ENCODE measurements at places on chromosomes 2 and 18.

- DNase-seq: no peak
Observed at GRCh38 chr2:207332480-207333212, 166.9 kb upstream of the KLF7 start.

DNA sequence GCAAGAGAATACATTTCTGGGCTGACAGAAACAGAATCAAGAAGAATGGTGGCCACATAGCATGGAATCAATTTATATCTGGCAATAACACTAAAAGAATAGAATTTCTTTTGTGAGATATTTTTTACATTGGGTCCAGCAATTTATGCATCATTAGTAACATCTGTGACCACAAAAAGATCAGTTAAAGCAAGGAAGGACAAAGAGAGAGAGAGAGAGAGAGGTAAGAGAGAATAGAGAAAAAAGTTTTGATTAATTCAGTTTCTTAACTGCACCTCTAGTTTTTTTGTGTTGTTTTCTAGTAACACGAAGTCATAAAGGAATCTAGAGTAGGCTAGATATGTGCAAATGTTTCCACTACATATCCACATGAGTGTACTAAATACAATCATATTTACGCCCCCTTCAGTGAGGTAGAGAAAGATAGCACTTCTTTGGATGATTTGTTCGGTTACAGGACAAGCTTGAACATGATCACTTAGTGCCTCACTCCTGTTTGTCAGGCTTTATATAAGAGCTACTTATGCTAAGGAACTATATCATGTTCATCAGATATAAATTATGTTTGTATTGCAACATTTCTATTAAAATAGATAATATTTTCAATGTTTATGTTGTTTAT lies 247.4 kb upstream of the COL3A1 start:
- no peak for DNase-seq

DNA sequence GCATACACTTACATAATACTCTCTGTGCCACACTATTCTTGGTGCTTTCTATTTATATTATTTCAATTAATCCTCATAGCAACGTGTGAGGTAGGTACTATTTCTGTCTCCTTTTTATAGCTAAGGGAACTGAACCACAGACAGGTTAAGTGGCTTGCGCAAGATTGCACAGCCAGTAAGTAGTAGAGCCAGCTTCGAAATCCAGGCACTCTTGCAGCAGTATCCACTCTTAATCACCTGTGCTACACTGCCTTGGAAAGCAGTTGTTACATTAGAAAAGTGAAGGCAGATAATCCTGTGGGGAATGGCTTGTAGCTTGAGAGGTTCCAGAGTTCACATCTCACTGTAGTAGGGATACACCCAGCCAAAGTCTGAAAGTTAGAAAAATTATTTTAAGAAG lies 198.3 kb downstream of the LDLRAD4 start:
- DNase-seq: no peak

DNA sequence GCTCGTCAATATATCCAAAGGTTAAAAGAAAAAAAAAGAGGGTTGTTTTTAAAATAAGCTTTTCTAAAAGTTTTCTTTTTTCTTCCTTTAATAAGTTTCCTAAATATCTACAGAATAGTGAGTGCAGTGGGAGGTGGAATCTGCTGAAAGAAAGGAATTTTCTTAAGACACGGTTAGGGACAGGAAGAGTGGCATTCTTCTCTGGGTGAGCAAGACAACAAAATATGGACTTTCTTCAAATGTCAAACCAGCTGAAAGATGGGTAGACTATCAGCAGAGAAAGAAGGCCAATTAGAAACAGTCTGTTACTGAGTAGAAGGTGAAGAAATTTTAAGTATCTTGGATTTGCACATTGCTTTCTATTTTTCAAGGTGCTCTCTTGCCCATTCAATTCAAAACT lies 222.7 kb upstream of the PIK3C3 start:
- no peak for DNase-seq

DNA sequence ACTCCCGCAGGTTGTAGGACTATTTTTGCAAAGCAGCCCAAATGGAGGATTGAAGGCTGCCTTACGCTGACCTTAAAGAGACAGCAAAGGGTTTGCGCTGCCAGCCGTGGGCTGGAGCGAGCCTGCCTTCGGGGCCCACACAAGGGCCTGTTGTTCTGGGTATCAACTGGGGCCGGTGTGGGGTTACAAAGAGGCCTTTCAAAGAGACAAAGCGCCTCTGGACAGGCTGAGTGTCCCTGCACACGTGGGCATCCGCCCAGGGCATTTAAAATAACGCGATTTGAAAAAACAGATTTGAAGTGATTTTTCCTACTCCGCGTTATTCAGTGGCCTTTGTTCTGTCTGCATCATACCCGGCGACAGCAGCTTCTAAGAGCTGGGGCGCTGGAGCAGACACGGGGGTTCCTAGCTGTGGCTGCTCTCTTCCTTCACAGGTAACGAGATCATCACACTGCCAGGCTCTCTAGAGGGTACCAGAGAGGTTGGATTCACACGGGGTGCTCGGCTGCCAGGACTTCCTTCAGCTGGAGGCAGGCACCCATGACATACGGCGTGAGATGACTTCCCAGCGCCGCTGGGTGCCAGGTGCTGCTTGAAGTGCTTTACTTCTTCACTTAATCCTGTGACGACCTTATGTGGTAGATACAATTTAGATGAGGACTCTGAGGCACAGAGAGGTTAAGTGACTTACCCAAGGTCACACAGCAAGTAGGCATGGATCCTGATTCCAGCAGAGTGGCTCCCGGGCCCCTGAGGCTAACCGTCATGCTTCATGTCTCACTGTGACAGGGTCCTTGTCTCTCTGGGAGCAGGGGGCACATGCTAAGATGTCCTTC lies 32.2 kb downstream of the MAL start:
- DNase-seq: peak; percentile 5

- DNase-seq: no peak
Observed at GRCh38 chr2:69983392-69983966, 22.0 kb upstream of the ASPRV1 start.

DNA sequence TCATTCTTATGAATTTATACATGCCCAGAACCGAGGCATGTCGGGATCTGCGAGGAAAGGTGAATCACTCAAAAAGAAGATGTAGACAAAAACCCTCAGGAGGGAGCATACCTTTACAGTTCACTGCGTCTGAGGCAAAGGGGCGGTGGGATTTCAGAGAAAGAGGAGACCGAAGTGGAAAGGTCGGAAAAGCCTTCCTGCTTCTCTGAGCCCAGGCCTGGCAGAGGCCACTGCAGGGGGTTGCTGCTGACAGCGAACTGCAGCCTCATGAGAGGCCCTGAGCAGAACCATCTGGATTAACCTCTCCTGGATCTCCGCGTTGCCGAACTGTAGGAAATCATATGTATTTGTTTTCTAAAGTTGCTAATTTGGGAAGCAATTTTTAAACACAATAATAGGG lies 713.1 kb upstream of the SOX11 start:
- DNase-seq: no peak

DNA sequence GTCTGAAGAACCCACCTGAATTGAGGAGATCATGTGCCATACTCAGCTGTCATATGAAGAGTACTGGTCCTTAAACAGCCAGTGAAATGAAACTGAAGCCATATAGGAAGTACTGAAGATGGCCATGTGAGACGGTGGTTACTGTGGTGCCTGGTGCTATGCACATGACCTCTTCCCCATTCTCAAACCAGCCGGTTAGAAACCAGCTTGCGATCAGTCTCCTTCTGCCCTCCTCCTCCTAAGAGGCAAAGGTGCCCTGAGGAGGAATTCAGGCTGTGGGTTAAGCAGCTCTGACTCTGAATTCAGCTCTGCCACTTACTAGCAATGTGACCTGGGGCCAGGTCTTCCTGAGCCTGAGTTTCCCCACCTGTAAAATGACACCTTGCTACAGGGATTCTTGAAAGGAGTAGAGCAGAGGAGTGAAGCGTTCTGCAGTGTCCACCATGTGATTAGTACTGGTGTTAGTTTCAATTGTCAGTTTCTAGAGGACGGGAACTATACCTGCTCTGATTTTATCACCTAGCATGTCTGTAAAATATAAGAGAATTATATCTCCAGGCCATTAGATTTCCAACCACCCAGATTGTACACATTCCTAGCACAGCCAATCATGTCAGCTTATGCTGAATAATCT lies 5.1 kb downstream of the FECH start:
- no peak for DNase-seq

GRCh38 chr2:17680119-17680518 lies 73.5 kb downstream of the SMC6 start:
- no peak for DNase-seq

- DNase-seq: no peak
Observed at GRCh38 chr2:189287982-189288521, 108.5 kb upstream of the COL5A2 start.

- no peak for DNase-seq
Observed at GRCh38 chr2:207491086-207491485, 38.7 kb upstream of the CREB1 start.

- DNase-seq: no peak
Observed at GRCh38 chr2:42601076-42601475, 32.6 kb downstream of the MTA3 start.

DNA sequence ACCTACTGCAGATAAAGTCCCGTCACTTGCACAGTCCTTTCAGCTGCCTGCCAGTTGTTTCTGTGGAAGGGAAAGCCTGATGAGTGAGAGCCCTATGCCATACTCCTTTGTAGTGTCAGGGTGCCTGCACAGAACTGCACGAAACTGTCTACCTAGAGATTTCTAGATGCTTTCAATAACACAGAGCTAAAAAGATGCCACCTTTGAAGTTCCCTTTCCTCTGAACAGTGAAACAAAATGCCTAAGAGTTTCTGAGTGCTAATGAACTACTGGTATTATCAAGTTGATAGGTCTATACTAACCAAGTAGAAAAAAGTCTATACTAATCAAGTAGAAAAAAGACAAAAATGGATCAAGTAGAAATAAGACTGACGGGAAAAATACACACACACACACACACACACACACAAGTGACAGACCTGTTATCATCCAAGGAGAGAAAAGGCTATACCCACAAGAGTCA lies 79.0 kb downstream of the TLK1 start:
- DNase-seq: peak; percentile 25

GRCh38 chr2:131153529-131153928 lies 48.4 kb downstream of the PLEKHB2 start:
- no peak for DNase-seq

DNA sequence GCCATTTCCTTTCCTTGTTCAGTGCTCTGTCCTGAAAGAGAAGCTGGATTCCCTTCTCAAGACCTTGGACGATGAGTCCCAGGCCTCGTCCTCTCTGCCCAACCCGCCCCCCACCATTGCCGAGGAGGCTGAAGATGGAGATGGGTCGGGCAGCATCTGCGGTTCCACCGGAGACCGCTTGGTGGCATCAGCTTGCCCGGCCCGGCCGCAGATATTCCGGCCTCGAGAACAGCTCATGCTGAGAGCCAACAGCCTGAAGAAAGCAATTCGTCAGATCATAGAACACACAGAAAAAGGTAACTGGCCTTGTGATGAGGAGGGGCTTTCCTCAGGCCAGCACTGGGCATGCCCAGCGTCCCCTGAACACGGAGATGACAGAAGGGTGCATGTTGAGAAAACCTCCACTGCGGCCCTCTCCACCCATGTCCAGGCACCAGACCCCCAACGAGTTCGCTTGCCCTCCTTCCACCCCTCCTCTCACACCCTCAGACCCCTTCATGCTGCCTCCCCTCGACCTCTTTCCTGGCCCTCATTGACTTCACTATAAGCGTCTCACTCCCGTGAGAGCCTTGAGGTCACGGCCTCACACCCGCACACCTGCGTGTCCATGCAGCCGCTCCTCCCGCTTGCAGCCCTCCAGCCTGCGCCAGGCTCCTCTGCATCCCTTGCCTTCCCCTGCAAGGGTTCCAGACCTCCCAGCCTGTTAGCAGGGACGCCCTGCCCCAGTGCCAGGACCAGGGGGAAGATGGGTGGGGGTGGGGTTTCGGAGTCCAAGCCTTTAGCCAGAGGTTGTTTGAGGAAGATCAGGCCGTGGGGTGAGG lies 95.0 kb downstream of the DGKD start:
- no peak for DNase-seq

DNA sequence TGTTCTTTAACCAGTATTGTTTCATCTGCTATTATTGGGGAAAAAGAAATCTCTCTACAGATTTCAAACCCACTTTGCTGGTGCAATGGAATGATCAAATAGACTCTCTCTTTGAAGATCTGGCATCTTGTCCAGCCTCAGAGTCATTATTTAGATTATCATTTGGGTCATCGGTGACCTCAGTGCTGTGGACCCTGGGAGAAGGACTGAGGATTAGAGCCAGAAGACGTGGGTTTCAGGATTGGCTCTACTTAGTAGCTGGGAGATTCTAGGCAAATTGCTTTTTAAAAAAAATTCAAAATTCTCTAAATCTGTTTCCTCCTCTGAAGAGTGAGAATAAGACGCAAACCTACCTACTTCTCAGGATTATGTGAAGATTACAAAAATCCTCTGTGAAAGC lies 107.6 kb upstream of the CTAGE1 start:
- DNase-seq: no peak

DNA sequence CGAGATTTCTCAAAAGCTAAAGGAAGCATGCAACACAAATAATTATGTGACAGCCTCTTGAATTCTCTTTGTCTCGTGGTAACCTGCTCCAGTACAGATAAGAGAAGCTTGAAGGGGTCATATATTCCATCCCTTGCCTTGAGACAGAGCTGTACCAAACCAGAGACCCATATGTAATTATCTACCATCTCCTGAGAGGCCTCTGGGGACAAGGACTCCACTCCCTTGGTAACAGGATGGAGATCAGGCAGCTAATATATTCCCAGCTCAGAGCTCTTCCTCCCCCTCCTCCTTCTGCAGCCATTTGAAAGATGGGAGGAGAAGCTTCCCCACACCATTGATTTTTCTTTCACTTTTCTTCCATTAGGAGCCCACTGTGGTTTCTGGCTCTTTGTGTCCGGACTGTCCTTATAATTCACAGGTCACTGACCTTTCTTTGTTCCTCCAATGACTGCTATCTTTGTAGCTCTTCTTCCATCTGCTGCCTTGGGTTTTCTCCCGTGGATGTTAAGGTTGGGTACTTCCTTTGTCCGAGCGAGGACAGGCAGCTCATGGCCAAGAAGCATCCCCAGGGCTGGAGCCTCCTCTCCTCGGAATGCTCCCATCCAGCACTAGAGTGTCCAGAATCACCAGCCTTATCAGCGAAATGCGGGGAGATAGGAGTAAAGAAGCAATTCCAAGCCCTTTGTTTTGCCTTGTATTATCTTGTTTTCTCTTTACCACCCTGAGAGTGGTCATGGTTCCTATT lies 72.6 kb upstream of the STPG4 start:
- no peak for DNase-seq

DNA sequence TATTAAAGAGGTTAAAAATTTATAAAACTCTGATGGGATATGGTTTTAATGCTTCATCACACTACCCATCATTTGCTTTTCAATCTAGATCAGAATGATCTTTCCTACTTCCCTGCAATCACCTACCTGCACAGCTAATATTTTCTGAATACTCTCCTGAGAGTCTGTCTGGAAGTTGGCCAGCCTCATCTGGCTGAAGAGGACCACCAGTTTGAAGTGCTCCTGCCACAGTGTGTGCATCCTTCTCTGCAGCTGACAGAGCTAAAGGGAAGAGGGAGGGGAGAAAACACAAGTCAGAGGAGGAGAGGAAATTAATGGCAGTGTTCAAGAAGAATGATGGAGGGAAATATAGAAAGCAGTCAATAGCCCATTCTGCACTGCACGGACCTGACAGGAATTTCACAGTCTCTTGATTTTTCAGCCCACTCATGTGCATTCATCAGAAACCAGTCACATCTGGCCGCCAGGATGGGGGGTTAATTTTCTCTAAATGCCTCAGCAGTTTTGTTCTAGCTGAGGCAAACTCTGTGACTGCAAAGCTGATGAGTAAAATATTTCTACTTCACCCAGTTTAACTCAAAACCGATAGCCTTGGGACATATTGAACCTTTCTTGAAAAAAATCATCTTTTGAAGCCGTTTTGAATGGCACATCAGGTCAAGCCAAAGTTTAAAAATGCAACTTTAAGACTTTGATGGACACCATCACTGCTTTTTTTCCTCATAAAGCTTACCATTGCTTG lies 201.8 kb upstream of the KLHL14 start:
- no peak for DNase-seq

- DNase-seq: peak; percentile 52
Observed at GRCh38 chr2:190088917-190089316, 26.4 kb upstream of the MSTN start.

Data from activated CD4-positive, alpha-beta memory T cell treated with anti-CD3 and anti-CD28 coated beads for 36 hours (primary cell).